Bronchial epithelial cell (primary cell): ENCODE measurements at places on chromosomes 13 and 19. TPM values are rescaled to one million over a fixed set of nuclear protein-coding genes. Genes with fewer than 3 reads are reported as not detected.

IZUMO1 gene
- 0.26 and 2.3 TPM in 2 replicates for total RNA-seq

DNA sequence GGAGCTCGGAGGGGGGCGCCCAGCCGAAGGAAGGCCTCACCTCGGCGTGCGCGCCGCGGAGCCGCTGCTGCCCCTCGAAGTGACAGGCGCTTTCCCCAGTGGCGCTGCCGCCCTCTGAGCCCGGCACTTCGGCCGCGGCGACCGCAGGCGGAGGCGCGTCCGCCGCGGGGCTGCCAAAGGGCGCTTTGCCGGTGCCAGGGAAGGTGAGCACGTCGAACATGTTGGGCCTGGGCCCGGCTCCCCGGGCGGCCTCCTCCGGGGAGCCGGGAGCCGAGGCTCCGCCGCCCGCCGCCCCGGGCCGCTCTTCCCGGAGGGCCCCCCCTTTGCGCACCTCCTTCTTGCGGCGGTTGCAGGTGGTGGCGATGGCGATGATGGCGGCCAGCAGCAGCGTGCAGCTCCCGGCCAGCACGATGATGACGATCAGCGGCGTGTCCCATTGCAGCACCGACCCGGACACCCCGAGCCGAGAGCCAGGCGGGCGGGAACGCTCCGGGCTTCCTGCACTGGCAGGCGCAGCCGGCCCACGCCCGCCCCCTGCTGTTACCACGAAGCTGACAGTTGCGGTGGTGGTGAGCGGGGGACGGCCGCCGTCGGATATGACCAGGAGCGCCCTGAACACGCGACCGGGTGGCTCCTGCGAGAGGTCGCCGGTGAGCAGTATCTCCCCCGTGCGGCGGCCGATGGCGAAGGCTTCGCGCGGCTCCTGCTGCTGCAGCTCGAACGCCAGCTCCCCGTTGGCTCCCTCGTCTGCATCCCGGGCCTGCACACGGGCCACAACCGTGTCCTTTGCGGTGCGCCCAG lies 2.5 kb downstream of the PCDH8 start:
- no peak for DNase-seq

- DNase-seq = no peak
Observed at GRCh38 chr19:28988066-28988465, 224.9 kb downstream of the UQCRFS1 start.

- DNase-seq = peak; percentile 8
Observed at GRCh38 chr13:105410602-105411001, 1124.9 kb downstream of the EFNB2 start.

SULT2B1 gene
- total RNA-seq = 3.4 and 17.2 TPM in 2 replicates

PPFIA3 gene
- total RNA-seq = 1.3 and 2.2 TPM in 2 replicates

LILRB4 gene
- not detected in 2 replicates for total RNA-seq

DNA sequence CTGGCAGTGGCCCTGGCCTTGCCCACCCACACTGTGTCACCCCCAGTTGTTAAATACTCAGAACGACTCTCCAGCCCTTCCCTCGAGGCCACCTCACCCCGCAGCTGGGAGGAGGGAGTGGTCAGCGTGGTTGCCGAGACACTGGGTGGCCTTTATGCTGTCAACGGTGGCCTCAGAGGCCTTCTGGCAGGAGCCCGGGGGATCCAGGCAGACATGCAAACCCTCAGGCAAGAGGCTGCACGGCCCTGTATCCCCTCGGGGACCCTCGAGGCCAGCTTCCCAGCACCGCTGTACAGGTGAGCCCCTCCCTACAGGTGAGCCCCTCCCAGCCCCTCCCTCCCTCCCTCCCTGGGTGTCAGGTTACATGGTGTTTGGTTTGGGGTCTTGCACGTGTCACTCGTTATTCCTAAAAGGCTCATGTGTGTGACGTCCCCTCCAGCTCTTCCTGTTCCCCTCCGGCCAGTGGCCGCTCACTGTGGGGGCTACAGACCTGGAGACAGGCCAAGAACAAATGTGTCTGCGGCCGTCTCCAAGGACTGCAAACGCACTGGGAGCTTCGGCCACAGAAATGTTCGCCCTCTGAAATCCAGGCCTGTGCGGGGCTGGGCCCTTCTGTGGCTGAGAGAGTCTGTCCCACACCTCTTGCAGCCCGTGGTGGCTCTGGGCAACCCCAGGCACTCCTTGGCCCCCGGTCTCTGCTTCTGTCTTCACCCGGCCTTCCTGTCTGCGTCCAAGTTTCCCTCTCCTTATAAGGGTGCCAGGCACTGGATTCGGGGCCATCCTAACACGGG lies at the start of gene TEKTIP1:
Gene TEKTIP1 (plus strand): TSS at position 210 of the 791 bp plus-strand sequence. CDS start 4 bp downstream, at position 214.
- no peak for DNase-seq

DNA sequence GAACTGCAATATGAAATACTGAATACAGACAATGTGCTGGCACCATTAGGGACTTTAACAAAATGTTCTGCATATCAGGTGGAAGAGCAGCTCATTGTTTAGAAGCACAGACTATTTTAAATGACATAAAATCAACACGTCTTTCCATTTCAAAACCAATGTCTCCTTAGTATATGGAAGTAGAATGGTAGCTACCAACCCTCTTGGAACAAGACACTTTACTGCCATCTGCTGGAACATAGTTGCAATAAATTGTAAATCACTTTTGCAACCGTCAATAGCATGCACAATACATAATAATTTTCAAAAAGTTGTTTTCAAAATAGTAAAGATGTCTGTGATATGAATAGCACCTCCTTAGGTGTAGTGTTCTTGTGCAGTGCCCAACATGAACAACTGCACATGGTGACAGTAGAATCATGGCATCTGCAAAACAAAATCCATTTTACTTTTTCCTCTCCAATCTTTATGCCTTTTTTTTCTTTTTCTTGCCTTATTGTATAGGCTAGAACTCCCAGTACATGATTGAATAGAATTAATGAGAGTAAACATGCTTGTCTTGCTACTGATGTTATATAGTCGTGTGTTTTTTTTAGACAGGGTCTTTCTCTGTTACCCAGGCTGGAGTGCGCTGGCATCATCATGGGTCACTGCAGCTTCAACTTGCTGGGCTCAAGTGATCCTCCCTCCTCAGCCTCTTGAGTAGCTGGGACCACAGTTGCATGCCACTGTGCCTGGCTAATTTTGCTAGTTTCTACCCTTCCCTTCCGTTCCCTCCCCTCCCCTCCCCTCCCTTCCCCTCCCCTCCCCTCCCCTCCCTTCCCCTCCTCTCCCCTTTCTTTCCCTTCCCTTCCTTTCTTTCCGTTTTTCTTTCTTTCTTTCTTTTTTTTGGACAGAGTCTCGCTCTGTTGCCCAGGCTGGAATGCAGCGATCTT lies 7.8 kb upstream of the LYPD5 start:
- peak; percentile 67 for DNase-seq

ZNF816 gene
- 13.3 and 24.0 TPM in 2 replicates for total RNA-seq

DNA sequence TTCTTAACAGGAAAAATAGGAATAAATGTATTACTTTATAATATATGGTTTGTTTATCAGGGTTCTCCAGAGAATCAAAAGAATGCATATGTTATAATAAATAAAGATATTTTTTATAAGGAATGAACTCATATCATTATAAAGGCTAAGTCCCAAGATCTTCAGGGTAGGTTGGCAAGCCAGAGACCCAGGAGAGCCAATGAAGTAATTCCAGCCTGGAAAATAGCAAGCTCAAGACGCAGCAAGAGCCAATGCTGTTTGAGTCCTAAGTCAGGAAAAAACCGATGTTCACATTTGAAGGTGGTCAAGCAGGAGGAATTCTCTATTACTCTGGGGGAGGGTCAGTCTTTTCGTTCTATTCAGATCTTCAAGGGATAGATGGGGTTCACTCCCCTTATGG lies 490.0 kb downstream of the PCDH20 start:
- no peak for DNase-seq

DNA sequence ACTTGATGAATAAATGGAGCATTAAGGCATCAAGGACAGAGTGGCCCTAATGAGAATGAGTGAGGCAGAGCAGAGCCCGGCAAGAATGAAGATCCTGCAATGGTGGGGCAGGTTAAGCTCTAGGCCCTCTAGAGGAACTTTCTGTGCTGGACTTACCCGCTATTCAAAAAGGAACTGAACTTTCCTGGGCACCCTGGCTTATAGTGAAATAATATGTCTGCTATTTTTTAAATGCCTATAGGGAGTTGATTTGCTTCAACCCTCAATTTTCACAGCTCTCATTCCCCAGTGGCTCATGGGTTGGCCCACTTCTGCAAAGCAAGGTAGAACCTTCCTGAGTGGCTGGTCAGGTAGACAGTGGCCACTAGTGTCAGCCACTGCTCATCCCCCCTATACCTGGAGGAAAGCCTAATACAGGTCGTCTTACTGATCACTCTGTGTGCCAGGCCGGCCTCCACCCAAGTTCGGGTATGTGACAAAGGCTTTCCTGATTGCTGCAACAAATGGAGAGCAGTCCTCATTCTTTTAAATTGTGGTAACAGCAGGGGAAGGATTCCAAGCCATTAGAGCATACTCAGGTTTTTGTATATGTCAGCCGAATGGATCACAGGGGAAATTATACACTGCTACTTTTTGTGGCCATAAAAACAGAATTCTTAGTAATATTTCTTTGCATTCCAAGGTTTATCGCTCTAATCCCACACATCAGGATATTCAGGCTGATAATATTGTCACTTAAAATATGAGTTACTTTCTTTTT lies 103.0 kb downstream of the KL start:
- DNase-seq = no peak

APOC4 gene
- total RNA-seq = not detected in 2 replicates

DNA sequence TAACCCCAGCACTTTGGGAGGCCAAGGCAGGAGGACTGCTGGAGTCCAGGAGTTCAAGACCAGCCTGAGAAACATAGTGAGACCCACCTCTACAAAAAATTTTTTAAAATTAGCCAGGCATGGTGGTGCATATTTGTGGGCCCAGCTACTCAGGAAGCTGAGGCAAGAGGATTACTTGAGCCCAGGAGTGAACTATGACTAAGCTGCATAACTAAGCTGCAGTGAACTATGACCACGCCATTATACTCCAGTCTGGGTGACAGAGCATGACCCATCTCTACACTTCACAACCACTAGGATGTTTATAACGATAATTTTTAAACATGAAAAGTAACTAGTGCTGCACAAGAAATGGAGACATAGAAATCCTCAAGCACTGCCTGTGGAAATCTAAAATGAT lies 352.7 kb upstream of the SGCG start:
- DNase-seq = peak; percentile 76

- DNase-seq = peak; percentile 32
Observed at GRCh38 chr13:108813587-108814170, 184.3 kb downstream of the MYO16 start.

- no peak for DNase-seq
Observed at GRCh38 chr13:81781471-81781870, 1440.5 kb upstream of the SPRY2 start.

ATXN8OS gene
- total RNA-seq = not detected in 2 replicates

DNA sequence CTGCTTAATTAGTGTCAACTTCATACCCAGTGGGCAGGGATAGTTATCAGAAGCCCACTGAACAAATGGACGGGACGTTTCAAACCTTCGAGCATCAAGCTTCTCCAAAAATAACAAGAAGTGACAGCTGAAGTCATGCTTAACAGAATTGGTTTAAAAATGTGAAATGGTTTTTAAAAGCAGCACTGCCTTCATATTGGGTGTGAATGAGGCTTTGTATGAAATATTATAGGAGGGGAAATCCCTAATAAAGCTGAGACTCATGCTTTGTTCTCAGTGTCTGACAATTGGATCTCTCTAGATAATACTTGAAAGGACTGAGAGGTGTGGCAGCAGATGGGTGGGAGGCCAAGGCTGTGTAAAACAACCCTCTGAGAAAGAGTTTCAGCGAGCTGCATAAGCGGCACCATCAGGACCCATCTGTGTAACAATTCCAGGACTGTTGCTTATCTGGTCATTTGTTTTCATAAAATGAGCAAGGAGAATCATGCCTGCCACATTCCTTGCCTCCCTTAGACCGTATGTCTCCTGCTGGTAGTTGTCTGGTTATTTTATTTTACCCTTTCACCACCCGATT lies 667.7 kb downstream of the DIAPH3 start:
- DNase-seq = no peak

CALR3 gene
- total RNA-seq = 0.26 and 0.51 TPM in 2 replicates

DNA sequence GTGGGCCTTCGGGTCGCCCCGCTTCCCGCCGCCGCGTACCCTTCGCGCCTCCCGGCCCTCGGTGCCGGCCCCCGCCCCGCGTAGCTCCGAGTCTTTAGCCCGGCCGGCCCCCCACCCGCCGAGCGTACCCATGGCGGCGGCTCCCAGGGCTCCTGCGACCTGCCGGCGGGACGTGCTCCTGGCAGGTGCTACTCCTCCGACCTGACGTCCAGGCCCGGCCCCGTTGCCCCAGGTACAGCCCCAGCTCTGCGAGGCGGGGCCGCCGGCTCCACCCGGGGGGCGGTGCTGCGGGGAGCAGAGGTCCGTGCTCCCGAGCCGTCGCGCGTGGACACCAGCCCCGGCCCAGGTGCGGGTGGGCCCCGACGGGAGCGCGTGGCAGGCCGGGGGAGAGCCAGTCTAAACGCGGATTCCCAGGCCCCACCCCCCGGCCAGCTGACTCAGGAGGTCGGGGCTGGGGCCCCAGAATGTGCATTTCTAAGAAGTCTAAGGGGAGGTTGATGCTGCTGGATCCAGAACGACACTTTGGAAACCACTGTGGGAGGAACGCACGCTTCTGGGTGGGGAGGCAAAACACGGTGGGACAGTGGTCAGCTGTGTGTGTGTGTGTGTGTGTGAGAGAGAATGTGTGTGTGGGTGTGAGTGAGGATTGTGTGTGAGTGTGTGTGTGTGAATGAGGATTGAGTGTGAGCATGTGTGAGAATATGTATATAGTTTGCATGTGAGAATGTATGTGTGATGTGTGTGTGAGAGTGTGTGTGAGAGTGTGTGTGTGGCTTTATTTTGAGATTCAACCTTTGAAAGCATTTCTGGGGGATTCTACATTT lies at the start of gene SLC15A1:
Gene SLC15A1 (minus strand): TSS at position 206 of the 824 bp plus-strand sequence. CDS start 74 bp downstream, at position 132.
- DNase-seq = no peak

DNA sequence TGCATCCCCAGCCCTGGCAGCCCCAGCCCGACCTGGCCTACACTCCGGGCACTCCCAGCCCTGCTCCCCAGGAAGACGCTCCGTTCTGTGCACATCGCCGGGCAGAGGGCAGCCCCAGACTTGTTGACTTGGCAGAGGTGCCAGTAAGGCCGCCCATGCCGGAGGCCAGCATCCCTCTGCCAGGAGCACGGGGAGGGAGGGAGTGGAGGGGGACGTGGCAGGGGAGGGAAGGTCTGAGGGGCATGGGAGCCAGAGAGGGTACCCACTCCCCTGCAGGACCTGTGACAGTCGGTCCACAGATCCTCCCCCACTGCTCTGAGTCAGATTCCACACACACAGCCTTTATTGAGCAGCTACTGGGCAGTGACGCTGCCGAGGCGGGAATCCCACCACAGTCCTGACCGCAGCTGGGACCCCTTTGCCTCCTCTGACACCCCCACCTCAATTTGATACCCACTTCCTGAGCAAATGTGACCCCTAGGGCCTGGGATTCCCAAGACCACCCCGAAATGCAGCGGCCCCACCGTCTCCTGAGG lies 1.9 kb upstream of the NKPD1 start:
- peak; percentile 59 for DNase-seq

DNA sequence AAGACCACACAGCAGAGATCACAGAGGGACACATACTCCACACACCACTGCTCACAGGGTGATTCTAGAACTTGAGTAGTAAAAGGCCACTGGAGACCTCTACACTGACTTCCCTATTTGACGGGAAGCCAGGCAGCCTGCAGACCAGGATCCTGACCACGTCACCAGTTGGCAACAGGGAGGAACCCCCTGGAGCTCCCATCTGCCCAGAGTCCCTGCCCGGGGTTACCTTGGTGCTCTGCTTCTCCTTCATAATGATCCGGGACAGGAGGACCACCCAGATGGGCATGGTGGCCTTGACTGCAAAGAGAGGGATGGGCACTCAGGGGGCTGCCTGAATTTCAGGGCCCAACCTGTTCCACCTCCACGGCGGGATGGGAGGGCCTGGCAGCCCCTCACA lies 932 bp downstream of the SLC35E1 start:
- no peak for DNase-seq

SIGLEC6 gene
- total RNA-seq = not detected in 2 replicates

GRCh38 chr19:40714441-40715299 lies 2.0 kb downstream of the COQ8B start:
- DNase-seq = peak; percentile 83
